ENCODE measurements at places on chromosomes 3 and 15.

DNA sequence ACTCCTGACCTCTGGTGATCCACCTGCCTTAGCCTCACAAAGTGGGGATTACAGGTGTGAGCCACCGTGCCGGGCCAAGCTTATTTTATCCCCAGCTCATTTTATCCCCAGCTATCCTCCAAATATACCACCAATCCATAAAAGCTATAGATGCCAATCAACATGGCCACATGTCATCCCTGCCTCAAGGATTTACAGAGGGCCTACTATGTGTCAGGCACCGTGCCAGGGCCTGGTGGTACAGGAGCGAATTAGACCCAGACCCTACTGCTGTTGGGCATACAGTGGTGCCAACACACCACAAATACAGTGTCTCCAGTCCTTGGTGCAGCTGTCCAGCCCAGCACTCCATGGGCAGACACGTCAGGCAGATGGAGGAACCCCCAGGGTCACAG is 73.4 kb downstream of the SCN5A start:
- DNase-seq = no peak

GRCh38 chr3:159619341-159619885 is 369.2 kb upstream of the IL12A start:
- DNase-seq = no peak

GRCh38 chr3:11230832-11231231 is 41.4 kb upstream of the ATG7 start:
- no peak for DNase-seq

DNA sequence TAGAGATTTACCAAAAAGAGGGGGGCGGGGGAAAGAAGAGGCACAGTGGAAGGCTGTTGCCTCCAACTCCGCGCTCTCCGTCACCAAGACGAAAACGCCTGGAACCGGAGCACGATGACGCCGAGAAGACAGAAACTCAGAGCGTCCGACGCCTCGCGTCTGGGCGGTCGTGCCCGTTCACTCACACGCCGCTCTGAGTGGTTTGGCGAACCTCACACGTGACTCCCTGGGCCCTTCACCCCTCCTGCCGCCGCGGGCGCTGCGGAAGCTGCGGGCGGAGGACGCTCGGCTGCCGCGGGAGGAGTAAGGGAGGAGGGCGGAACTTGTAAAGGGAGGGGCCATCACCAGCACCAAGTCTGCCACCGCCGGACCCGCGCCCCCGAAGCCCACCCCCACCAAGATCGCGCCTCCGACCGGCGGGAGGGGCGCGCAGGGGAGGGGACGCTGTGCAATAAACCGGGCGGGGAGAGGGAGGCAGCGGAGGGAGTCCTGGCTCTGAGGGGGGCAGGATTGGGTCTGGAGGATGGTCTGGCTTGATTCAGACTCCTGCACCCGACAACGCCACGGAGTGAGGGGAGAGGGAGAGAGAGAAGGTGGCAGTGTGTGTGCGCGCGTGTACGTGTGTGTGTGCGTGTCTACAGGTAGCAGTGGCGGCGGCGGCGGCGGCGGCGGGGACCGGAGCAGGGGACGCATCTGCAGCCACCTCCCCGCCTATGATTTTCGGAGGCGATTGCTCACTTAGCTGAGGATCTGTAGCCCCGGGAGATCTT is 1.9 kb upstream of the NLGN1 start:
- peak; percentile 19 for DNase-seq

GRCh38 chr3:184332370-184333090 is 4.9 kb upstream of the FAM131A start:
- DNase-seq = no peak

DNA sequence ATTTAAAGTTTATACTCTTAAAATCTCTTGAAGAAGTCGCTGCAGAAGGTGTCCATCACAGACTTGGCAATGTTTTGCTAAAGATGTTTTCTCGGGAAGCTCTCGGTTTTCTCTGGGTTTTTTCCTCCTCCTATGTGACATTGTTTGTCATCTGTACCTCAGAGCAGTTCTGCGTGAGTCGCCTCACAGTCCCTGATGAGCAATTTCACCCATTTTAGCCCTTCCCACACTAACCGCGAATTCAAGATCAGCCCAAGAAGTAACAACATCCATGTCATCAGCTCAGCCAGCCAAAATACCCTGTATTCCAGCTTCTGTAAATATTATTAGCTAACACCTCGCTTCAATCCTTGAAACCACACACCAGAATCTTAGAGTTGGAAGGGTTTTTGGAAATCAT is 224.3 kb upstream of the SETMAR start:
- DNase-seq = no peak
